A549 treated with DMSO at 1 μM for 4 hours (cell line): ENCODE measurements at places on chromosomes 4 and X. TPM values are rescaled to one million over a fixed set of nuclear protein-coding genes. Genes with fewer than 3 reads are reported as not detected.

CNKSR2 gene
- total RNA-seq, result 2.4 to 3.7 TPM (median 3.1 TPM) in 5 replicates

TBX22 gene
- total RNA-seq, result not detected in 5 replicates

RTL9 gene
- 0.03 to 0.13 TPM (median 0.07 TPM) in 5 replicates for total RNA-seq

FGF13 gene
- total RNA-seq, result 0.14 TPM in 2 of 5 replicates, not detected in the others

TLR1 gene
- 0.15 to 0.99 TPM (median 0.76 TPM) in 5 replicates for total RNA-seq

KLF8 gene
- 0.03 TPM in 1 of 5 replicates, not detected in the others for total RNA-seq

AWAT2 gene
- not detected in 5 replicates for total RNA-seq

S100P gene
- total RNA-seq, result 21.3 to 67.3 TPM (median 61.9 TPM) in 5 replicates

USP26 gene
- not detected in 5 replicates for total RNA-seq

TMSB15A gene
- total RNA-seq, result 0.15 to 1.1 TPM (median 0.71 TPM) in 5 replicates

CXCL1 gene
- total RNA-seq, result 13.1 to 17.1 TPM (median 15.9 TPM) in 5 replicates

ADAM29 gene
- not detected in 5 replicates for total RNA-seq

PRMT9 gene
- total RNA-seq, result 3.1 to 3.6 TPM (median 3.3 TPM) in 5 replicates

DGKK gene
- total RNA-seq, result not detected in 5 replicates

SHROOM4 gene
- total RNA-seq, result not detected in 5 replicates

IQCM gene
- not detected in 5 replicates for total RNA-seq

SERPINA7 gene
- not detected in 5 replicates for total RNA-seq

LONRF3 gene
- total RNA-seq, result 3.2 to 4.9 TPM (median 4.2 TPM) in 5 replicates

ARHGEF9 gene
- total RNA-seq, result 3.8 to 6.3 TPM (median 5.5 TPM) in 5 replicates

SPANXB1 gene
- 2.2 to 4.0 TPM (median 3.3 TPM) in 5 replicates for total RNA-seq

PABPC5 gene
- not detected in 5 replicates for total RNA-seq

TAF7L gene
- total RNA-seq, result 0.08 to 0.15 TPM (median 0.13 TPM) in 5 replicates

CSAG2 gene
- not detected in 5 replicates for total RNA-seq

LIMCH1 gene
- 33.6 to 55.2 TPM (median 46.0 TPM) in 5 replicates for total RNA-seq

KCTD8 gene
- not detected in 5 replicates for total RNA-seq

COPS4 gene
- total RNA-seq, result 24.1 to 38.6 TPM (median 29.1 TPM) in 5 replicates

PABPC1L2B gene
- total RNA-seq, result not detected in 5 replicates

EFHC2 gene
- 0.18 to 0.26 TPM (median 0.23 TPM) in 5 replicates for total RNA-seq

HAND2 gene
- total RNA-seq, result 0.35 to 0.54 TPM (median 0.43 TPM) in 5 replicates
